ENCODE measurements at places on chromosomes 11 and 22.

- DNase-seq, result peak; percentile 24
These were observed 41.8 kb downstream of the TST start for GRCh38 chr22:36977401-36977861.

DNA sequence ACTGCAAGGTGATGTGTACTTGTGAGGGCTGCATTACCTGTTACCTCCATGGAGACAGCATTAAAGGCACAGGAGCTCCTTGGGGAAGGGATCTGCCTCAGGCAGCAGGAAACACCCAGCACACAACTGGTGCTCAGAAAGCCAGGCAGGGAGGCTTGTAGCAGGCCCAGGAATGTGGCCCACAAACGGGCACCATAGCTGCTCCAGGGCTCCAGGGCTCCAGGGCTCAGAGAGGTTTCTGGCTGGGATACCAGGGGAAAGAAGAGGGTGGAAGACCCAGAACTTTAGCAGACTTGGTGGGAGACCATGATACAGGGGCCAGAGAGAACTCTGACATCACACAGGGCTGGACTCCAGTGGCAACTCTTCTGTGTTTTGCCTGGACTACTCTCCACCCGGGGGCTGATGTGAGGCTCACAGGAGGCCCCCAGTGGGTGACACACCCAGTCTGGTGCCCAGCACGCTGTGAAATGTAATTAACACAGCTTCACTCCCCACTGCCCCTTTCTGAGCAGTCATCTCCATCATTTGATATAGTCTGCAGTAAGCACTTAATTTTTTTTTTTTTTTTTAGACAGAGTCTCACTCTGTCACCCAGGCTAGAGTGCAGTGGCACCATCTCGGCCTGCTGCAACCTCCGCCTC lies 14.7 kb upstream of the SULT4A1 start:
- no peak for DNase-seq

GRCh38 chr11:40281052-40281580 lies 1178.3 kb downstream of the LRRC4C start:
- DNase-seq, result no peak

DNA sequence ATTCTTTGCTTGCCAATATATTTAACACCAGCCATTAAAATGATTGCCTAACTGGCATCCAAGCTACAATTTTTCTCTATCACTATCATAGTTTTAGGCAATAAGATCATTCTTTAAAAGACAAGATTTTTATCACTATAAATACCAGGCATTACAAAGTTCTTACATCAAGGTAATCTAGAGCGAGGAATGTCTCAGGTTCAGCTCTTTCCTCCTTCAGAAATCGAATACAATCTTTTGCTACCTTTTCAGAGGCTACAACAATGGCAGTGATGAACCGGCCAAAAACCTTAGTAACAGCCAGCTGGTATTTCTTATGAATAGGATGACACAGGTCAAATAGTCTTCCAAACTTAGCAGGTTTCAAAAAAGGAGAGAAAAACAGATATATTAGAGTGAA lies 23.9 kb downstream of the SMC1B start:
- no peak for DNase-seq

DNA sequence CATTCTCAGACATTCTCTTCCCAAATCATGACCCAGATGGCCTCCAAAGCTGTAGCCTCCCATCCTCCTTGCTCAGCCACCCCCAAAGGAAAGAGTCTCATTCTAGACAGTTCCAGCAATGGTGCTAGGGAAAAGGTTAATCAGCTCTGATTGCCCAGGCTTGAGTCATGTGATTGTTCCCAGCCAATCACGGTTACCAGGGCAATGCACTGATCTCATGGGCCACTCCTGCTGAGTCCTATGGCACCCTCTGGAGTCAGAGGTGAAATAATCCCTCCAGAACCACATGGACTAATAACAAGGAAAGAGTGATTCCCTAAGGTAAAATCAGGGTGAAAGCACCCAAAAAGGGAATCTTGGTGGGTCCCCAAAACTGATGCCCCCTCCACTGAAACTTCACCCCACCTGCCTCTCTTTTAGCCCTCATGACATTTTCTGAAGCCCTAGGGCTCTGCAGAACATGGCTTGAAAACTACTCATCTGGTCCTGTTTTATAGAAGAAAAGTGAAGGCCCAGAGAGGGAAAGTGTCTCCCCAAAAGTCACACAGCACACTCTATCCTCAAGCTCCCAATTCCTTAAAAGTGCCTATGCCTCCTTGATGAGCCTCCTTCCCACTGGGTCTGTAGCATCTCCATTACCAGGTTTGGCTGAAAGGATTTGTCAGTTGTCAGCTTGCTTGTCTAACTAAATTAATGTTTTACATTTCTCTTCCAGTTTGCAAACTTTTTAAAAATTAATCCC lies 203.7 kb downstream of the MN1 start:
- DNase-seq, result no peak

GRCh38 chr11:31805629-31806185 lies 5.4 kb downstream of the PAX6 start:
- DNase-seq, result no peak
